ENCODE measurements at places on chromosomes 1 and 21. TPM values are rescaled to one million over a fixed set of nuclear protein-coding genes. Genes with fewer than 3 reads are reported as not detected.

- DNase-seq = peak; percentile 74
These were observed 208.5 kb upstream of the DAB1 start for GRCh38 chr1:57632401-57632800.

The NHLH1 gene
- total RNA-seq = not detected

- peak; percentile 94 for DNase-seq
These were observed 18.9 kb downstream of the HTR1D start for GRCh38 chr1:23198373-23198772.

The APCS gene
- not detected for total RNA-seq

The AKR1A1 gene
- total RNA-seq = 106 TPM

- no peak for DNase-seq
These were observed 93.3 kb upstream of the ADAMTS5 start for GRCh38 chr21:27060190-27060589.

DNA sequence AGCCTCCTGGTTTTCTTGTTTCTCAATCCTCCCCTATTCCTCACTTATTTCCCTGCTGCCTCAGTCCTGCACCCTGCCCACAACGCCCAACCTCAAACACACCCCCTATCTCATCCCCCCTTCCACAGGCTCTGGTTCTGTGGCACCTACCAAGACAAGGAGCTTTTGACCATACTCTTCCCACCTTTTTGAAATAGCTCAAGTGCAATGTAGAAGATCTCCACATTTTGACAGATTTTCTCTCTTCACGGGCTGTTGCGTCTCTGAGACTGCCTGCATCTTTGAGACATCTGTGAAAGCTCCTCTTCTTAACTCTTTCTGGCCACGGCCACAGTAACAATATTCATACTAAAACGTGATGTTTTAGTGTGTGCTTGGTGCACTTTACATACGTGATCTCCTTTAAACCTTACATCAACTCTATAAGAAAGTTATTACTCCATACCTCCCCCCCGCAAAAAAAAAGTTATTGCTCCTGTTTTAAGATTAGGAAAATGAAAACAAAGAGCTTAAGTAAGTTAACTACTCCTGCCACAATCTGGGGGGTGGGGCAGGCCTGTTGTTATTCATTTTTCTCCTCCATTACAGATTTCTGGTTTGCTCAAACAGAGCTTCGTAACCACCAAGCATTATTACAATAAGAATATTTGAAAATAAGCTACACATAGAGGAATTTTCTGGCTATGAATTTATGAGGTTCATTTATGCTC, 1.8 kb upstream of the SERBP1 start:
- no peak for DNase-seq

The GPBP1L1 gene
- 99.6 TPM for total RNA-seq

The PLPPR5 gene
- total RNA-seq = 0.07 TPM

The SLC9C2 gene
- total RNA-seq = not detected

DNA sequence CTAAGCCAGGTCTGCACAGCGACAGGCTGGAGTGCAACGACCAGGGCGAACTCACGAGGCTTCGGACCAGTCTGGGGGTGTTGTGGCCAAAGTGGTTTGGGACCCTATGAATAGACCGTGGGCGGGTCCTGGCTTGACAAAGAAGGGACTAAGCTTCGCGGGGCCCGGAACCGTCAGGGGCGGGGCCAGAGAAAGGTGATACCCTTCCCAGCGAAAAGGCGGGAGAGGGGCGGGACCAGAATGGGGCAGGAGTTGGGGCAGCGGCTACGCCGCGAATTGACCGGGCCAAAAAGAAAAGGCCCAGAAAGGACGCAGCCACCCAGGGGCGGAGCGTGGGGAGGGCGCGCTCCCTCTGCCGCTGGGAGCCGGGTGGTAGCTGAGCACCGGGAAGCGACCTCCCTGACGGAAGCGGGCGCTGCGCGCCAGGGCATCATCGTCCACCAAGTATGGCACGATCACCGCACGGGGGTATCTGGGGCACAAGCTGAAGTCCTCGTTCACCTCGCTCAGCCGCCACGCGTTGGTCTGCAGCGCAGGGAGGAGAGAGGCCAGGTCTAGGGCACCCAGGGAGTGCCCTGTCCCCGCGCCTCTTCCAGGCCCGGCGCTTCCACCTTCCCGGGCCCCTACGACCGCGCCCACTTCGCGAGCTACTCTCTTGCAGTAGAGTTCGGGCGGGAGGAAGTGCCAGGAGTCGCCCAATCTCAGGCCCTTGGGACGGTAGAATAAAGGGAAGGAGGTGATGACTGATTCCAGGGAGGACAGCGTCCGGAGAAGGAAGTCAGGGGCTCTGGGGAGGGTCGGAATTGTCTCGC, 6.7 kb upstream of the FAM167B start:
- no peak for DNase-seq

GRCh38 chr1:225763716-225764548, 13.7 kb upstream of the SRP9 start:
- DNase-seq = peak; percentile 85

The CRNN gene
- total RNA-seq = not detected

The MAGI3 gene
- total RNA-seq = 6.4 TPM

All from HT1080 (cell line).